ENCODE measurements at places on chromosomes 2 and 18. TPM values are rescaled to one million over a fixed set of nuclear protein-coding genes. Genes with fewer than 3 reads are reported as not detected.
A peak's percentile ranks its signal among the peaks of the same experiment; 100 is the strongest.

PLCL1 gene
- 115 TPM for total RNA-seq

ADRA2B gene
- 2.7 TPM for total RNA-seq

CCDC93 gene
- 15.6 TPM for total RNA-seq

GRCh38 chr2:69055688-69056470 is 42.9 kb downstream of the ANTXR1 start:
- no peak for DNase-seq

GRCh38 chr2:121036226-121036692 is 248.7 kb downstream of the TFCP2L1 start:
- no peak for DNase-seq

- DNase-seq = peak; percentile 35
Observed at GRCh38 chr2:199798831-199799580, 52.0 kb downstream of the FTCDNL1 start.

GRCh38 chr18:38301621-38302020 is 736.0 kb upstream of the CELF4 start:
- no peak for DNase-seq

GRCh38 chr18:57443702-57444101 is 8.5 kb downstream of the ONECUT2 start:
- no peak for DNase-seq

GRCh38 chr18:54734059-54734458 is 94.2 kb upstream of the RAB27B start:
- no peak for DNase-seq

DNA sequence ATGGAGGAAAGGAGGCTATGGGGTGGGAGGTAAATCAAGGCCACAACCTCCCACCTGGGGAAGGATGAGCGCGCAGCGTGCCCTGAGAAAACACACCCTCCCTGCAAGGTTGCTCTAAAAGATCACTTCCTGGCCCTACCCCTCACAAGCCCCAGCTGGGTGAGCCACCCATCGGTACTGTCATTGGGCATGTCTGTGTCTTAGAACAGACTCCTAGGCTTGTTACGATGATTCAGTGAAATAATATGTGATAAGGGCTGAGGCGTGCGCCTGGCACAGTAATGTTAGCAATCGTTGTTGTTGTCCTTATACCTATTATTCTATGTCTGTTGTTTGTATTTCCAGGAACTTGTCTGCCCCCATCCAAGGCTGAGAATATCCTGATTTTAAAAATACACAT is 175.1 kb downstream of the ZFP36L2 start:
- no peak for DNase-seq

DNA sequence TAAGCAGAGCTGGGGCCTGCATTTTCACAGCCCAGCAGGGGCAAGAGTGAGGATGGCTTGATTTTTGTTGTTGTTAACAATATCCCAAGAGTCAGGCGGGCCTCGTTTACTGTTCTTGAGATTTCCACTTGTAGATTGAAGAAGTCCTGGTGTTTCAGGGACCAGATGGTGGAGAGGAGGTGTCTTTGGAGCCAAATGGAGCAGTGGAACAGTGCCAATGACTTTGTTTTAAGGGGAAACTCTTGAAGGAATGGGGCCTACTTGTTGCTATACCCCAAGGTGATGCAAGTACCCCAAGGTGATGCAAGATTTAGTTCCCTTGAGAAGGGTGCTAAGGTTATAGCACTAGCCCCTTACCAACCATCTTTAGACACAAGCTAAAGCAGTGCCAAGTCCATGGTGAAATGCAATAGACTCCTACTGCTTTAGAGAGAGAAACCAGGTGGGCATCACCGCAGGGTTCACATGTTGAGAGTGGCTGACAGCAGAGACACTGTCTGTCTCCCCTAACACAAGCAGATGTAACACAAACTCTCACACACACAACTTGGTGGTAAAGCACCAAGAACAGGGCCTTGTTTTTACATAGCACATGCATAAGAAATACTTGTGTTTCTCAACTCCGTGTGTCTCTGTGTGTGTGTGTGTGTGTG is 44.0 kb downstream of the HK2 start:
- DNase-seq = no peak

DNA sequence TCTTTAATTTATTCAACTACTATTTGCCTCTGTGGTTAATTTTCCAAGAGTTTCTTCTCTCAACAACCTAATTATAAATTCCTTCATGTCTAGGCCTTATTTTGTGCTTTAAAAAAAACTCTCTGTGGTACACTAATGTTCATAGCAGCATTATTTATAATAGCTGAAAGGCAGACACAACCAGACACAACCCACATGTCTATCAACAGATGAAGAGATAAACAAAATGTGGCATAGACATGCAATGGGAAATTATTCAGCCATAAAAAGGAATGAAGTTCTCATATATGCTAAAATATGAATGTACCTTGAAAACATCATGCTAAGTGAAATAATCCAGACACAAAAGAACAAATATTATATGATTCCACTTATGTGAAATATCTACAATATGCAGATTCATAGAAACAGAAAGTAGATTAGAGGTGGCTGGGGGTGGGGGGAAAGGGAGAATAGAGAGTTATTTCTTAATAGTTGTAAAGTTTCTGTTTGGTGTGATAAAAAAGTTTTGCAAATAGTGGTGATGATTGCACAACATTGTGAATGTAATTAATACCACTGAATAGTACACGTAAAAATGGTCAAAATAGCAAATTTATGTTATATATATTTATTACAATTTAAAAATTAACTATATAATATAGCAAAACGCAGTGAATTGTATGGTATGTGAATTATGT is 28.1 kb upstream of the RASGRP3 start:
- no peak for DNase-seq
